ENCODE measurements at places on chromosomes 4 and X.
A peak's percentile ranks its signal among the peaks of the same experiment; 100 is the strongest.

GRCh38 chr4:182207830-182208396, 35.3 kb upstream of the TENM3 start:
- DNase-seq = no peak

- DNase-seq = no peak
These were observed 496.6 kb downstream of the TRAM1L1 start for GRCh38 chr4:116588783-116589182.

GRCh38 chr4:8868321-8869001, 3.2 kb downstream of the HMX1 start:
- no peak for DNase-seq

DNA sequence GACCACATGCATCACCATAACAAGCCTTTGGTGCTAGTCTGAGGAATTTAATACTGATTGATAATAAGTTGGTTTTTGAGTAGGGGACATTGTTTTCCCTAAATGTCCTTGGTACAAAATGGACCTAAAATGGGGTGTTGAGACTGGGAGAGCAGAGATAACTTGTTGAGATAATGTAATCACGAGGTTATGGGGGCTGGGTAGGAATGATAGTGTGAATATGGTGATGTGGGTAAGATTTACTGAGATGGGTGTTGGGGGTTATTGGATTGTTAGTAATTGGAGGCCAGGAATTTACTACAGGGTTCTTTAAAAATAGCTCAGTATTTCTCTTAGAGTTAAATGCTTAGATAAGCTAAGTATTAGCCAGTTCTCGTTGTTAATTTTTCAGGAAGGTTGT, 3.9 kb downstream of the BMP2K start:
- no peak for DNase-seq

GRCh38 chr4:150974750-150975149, 40.3 kb downstream of the LRBA start:
- DNase-seq = no peak

- DNase-seq = no peak
These were observed 2693.1 kb downstream of the ARAP2 start for GRCh38 chr4:33551244-33551643.

DNA sequence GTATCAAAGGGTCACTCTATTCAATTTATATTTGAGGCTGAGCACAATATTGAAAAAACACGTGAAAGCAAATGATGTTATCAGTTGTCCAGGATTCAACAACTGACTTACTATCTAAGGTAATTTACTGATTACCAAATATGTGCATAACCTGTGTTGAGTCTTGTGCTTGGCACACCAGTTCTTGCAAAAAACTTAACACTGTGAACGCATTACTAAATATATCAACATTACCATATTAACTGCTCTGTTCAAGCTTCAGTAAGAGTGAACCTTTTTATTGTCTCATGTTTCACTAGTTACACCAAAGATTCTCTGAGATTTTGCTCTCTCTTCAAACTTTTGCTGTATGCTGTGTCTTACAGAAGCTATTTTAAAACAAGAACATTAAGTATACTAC, 38.4 kb downstream of the PPARGC1A start:
- DNase-seq = no peak

GRCh38 chrX:45806410-45807121, 605.9 kb upstream of the DIPK2B start:
- DNase-seq = no peak

DNA sequence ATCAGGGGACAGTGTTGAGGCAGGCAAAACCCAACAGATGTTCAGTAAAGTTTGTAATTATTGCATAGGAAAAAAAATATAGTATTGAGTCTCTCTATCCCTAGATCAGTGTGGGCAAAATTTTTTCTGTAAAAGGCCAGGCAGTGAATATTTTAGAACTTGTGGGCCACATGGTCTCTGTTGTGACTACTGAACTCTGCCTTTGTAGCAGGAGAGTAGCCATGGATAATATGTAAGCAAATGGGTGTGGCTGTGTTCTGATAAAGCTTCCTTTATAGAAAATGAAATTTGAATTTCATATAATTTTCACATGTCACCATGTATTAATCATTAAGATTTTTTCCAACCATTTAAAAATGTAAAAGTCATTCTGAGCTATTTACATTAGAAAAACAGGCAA, 193.1 kb downstream of the MID1 start:
- DNase-seq = no peak

- no peak for DNase-seq
These were observed 148.7 kb downstream of the PTCHD1 start for GRCh38 chrX:23483396-23483795.

DNA sequence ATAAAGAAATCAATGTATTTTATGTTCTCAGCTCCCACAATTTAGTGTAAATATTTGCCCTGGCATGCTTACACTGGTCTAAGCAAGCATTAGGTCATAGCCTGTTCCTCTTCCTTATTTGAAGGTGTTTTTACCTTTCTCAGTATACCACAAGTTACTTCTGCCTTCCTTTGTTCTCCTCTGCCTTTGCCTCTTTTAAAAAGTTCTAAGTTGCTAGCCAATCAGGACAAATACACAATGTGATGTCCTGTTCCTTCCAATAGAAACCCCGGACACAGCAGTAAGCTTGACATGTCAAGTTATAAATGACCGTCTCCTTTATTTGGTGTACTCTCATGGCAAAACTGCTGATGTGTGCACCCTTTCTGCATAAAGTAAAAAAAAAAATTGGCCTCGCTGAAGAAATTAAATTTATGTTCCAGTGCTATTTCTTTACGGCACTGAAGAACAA, 49.4 kb downstream of the UGT2B10 start:
- DNase-seq = no peak

- DNase-seq = no peak
These were observed 508.7 kb upstream of the DIPK2B start for GRCh38 chrX:45709381-45709780.

- peak; percentile 56 for DNase-seq
These were observed 45.9 kb downstream of the HMGB2 start for GRCh38 chr4:173288296-173288695.

DNA sequence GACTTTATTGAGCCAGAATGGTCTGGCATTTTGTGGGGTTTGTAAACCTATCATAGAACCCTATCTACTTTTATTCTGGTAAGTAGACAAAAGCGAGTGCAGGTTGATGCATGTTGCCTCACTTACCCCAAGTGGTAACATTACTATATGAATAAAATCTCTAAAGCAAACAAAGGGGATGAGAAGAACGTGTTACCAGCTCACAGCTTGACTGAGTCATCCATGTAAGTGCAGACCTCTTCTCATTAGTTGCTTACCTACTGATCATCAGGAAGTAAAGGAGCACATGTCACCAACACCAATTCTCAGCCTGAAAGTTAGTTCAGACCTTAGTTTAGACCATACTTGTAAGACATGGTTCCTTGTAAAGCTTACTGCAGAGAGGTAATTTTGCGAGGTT, 1328.3 kb downstream of the C4orf33 start:
- DNase-seq = no peak

- DNase-seq = no peak
These were observed 33.7 kb downstream of the CYBB start for GRCh38 chrX:37813570-37813969.

DNA sequence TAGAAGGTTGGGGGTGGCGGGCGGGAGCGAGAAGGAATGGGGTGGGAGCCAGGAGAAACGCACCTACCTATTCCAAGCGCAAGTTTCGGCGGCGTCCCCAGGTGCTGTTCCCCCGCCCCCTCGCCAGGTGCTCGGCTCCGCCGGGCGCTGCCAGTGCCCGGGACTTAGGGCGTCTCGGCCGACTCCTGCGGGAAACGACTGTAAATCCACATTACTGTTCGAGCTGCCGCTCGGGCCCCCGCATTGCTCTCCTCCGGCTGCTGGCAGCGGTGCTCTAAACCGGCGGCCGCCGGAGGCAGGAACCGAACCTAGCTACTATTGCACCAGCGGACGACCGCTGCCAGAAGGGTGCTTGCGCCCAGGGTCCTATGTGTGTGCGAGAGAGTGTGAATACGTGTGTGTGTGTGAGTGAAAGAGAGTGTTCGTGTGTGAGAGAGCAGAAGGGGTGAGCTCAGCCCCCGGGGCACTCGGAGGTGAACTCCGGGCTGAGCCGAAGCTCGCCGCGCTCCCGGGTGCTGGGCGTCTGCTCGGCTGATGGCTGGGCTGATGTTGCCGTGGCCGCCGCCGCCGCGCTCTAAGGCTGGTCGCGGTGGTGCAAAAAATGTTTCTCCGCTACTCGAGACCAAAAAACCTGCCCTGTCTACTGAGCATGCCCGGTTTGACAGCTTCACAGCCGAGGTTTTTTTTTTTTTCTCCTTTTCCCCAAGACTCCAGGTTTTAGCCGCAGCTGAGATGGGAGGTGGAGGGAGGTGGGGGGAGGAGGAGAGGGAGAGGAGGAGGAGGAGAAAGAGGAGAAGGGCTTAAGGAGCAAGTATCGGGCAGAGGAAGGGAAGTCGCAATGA, 115.7 kb upstream of the TEX13C start:
- no peak for DNase-seq

DNA sequence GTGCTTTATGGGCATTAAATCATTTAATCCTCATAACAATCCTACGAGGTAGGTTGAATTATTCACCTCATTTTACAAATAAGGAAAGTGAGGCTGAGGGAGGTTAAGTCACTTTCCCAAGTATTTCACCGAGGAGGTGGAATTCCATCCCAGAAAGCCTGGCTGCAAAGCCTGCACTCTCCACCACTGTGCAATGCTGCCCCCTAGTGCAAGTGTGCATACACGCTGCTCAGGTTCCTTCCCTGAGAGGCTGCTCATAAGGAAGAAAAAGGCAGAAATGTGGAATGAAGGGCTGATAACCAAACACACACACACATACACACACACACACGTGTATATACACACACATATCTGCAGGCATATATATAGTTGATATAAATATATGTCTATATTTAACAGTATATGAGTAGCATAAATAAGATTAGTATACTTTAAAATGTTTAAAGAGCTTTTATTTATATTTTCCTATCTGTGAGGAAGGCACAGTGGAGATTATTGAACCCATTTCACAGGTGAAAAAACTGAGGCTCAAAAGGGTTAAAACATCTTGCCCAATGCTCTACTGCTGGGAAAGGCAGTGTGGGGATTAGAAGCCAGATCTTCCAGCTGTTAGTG, 714.5 kb upstream of the TENM3 start:
- DNase-seq = no peak

- DNase-seq = no peak
These were observed 891 bp downstream of the CISD2 start for GRCh38 chr4:102869569-102870197.

GRCh38 chr4:141697116-141697515, 60.7 kb downstream of the IL15 start:
- DNase-seq = no peak

GRCh38 chr4:75302648-75303047, 211.6 kb downstream of the RCHY1 start:
- DNase-seq = no peak

GRCh38 chrX:45743081-45743533, 542.4 kb upstream of the DIPK2B start:
- DNase-seq = no peak

- no peak for DNase-seq
These were observed 197.6 kb upstream of the KLF3 start for GRCh38 chr4:38466401-38466800.

DNA sequence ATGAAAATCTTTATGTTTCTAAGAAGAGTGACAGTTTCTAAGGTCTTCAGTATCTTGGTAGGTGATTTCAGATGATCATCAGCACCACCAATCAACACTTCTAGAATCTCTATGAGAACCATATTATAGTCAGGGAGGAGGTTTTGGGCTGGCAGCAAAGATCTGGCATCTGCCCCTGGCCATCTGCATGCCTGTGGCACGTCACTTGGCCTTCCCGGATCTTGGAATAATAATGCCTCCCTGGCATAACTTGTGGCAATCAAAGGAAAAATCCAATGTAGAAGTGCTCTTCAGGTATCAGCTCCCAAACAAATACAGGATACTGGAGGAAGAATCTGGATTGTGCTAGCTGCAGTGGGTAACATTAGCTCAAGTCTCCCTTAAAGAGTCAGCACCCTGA, 57.3 kb downstream of the RASL11B start:
- no peak for DNase-seq

- DNase-seq = no peak
These were observed 2.1 kb downstream of the PDS5A start for GRCh38 chr4:39975488-39976089.

- no peak for DNase-seq
These were observed 675 bp downstream of the L1CAM start for GRCh38 chrX:153885208-153885787.

DNA sequence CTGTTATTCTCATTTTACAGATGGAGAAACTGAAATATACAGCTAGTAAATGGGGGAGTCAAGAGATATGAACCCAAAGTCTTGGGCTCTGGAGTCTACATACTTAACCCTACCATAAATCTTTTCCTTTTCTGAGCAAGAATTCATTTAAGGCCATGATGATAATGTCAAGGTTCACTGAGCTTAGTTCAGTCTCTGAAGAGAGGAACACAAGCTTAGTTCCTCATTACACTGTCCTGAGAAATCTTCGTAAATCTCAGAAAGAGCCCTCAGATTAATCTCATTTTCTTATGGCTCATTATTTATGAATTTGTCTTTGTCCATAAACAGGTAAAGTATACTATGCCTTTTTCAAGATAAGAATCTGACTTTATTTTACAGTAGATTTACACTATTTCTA, 104.2 kb downstream of the SATL1 start:
- no peak for DNase-seq

- DNase-seq = no peak
These were observed 139.3 kb downstream of the GPR143 start for GRCh38 chrX:9626379-9626778.

GRCh38 chrX:133658293-133658911, 243.1 kb upstream of the GPC4 start:
- no peak for DNase-seq

DNA sequence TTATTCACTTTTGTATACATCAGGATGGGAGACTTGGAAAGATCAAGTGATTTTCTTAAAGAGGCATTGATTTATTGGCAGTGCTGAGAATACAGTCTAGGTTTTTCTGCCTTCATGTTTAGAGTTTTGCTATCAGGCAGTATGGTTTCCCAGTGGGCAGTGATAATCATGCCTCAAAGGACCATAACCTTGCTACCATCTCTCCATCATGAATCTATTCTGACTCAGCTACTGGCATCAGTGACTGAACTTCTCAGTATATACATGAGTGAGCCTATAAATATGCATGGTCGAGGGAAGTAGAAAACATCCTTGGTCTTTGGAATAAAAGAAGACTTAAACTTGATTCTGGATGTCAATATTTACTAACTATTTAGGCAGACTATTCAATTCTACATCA, 562.0 kb upstream of the AADAT start:
- no peak for DNase-seq

DNA sequence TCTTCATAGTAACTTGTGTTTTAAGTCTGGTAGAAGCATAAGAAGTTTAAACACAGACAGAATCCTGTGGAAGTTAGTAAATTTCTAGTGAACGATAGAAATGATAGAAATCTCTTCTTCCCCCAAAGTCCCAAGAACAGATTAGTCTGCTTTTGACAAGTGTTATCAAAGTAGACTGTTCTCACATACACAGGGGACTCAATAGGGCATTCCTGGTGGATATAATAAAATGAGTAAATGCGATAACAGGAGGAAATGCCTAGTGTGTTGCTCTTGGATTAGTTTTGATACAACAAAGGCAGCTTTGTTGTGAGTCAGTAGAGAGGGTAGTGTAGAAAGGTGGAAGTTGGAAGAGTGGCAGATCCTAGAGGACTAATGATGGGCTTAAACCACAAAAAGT, 43.5 kb downstream of the CLCN3 start:
- no peak for DNase-seq

Data from stimulated activated CD4-positive, alpha-beta T cell treated with anti-CD3 and anti-CD28 coated beads, Interleukin-1b, Interleukin-23, amount 100 ng/mL, for 1 hour (primary cell).